CD4-positive, alpha-beta T cell treated with Interleukin-10 for 1 hour (primary cell): ENCODE measurements at places on chromosomes 2 and 18.

DNA sequence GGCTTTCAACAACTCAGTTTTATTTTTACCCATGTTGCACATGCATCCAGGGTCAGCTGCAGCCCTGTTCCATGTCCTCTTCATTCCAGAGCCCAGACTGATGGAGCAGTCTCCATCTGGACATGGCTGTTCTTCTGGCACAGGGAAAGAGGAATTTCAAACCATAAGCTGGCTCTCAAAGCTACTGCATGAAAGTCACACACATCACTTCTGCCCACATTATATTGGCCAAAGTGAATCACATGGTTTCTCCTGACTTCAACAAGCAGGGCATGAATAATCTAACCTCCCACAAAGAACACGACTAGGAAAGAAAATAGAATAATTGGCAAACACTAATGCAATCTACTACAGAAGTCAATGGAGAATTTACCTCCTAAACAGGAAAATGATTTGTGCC is 94.2 kb downstream of the FTCDNL1 start:
- no peak for DNase-seq

GRCh38 chr2:73907840-73908452 is 15.1 kb downstream of the ACTG2 start:
- peak; percentile 68 for DNase-seq

- no peak for DNase-seq
Measured at GRCh38 chr2:17962876-17963275, 84.4 kb downstream of the KCNS3 start.

DNA sequence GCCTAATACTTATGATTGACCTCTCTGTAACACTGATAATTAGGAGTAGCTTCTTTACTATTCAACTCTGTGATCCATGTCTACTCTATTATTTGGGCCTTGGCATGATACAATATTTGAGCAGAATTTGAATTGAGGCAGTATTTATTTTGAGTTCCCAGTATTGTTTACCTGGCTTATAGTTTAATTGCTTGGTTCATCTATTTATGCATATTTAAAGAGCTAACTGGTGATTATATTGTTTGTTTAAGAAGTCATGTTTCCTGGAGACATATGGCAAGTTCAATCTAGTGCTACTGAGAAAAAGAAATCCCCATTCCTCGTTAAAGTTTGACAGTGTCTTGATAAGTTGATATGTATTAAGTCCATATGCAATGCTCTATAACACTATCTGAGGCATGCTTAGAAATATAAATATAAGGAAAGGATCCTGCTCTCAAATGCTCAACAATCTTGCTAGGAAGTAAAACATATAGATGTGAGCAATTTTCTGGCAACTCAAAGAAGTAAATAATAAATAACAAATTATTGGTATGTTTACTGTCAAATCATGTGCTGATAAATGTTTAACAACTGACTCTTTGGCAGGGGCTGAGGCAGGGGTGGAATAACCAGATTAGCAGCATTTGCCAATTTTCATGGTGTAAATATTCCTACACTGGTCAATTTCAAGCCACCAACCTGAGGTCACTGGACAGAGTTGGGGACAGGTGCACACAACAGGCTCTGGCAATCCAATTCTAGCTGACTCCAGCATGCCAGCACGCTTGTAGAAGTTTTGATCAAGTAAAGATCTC is 430.2 kb upstream of the PIK3C3 start:
- DNase-seq = no peak

GRCh38 chr2:67217398-67217797 is 179.7 kb upstream of the ETAA1 start:
- DNase-seq = no peak

DNA sequence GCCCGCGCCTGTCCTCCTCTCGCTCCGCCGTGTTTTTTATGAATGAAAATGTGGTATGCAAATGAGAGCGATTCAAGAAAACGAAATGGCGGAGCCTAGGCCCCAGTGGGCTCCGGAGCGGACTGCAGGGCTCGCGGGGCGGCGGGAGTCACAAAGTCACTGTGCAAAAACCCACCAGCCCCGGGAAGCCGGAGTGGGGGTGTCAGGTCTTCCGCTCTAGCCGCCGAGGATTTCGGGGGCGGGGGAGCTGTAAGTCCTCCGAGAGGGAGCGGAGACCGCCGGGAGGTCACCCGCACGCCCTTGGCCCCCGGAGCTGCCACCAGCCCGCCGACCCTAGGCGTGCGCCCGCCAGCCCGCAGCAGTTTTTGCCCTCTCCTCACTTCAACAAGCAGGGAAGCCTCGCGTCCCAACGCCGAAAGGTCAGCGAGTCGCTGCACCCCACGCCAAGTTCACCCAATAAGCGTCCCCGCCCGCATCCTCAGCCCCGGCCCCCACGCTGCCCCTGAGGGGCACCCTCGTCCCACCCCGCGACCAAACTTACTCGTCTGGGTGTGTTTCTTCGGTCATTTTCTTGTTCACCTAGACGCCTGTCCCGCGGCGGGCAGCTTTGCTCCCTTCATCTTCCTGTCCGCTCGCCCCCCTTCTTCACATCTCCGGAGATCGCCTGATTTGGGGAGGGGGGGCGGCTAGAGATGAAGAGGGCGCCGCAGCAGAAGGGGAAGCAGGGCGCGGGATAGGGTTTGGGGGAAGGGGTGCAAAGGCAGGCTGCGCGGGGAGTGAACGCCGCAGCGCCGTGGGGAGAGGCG is 775 bp downstream of the SPRED2 start:
- peak; percentile 53 for DNase-seq

- no peak for DNase-seq
Measured at GRCh38 chr2:19810637-19811036, 91.1 kb downstream of the TTC32 start.

DNA sequence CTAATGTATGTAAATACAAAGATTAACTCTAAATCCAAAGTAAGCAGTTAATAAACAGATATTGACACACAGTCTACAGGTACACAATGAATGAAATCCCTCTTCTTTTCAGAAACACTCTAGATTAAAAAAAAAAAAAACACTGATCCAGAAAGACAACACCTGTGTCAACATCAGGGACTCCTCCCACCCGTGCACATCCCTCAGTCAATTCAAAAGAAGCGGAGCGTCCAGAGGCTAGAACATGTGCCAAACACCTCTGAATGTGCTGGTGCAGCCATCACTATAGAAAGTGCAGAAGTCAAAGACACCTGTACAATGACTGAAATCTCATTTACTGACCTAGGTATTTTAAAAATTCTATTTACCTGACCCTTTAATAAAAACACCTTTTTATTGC is 622.6 kb upstream of the ID2 start:
- DNase-seq = no peak

DNA sequence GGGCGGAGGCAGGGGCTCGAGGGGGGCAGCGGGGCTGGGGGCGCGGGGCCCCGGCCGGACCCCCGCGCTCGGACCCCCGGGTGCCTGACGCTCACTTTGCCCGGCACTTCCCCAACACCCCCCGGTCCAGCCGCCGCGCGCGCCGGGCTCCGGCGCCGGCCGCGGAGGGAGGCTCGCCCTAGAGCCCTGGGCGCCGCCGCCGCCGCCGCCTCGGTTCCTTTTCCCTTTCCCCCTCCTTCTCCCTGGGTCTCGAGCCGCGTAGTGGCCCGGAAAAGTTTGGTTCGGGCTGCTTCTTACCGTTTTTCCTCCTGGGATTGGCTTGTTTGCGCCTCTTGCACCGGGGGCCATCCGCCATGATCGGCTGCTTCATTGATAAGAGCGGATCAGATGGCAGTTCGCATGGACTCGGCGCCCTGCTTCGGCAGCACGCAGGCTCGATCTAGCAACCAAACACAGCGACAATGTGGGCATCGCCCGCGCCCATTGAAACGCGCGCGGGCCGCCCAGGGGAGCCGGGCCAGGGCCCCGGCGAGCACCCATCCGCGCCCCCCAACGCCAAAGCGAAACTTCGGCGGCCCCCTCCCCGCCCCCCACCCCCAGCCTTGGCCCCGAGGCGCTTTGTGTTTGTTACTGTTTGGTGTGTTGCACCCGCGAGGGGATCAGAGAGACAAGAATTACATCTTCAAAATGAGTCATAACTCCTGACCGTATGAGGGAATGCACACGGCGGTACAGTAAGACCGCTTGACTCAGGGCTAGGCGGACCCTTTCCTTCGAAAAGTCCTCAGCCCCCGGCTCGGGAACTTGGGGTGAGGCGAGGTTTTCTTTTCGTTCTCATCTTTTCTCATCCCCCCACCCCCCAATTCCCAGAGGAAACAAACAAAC is 2.7 kb downstream of the ZEB2 start:
- peak; percentile 70 for DNase-seq

GRCh38 chr2:100106460-100106859 is 35.9 kb downstream of the AFF3 start:
- no peak for DNase-seq

GRCh38 chr18:67300498-67300897 is 216.0 kb downstream of the DSEL start:
- DNase-seq = peak; percentile 47

GRCh38 chr18:3246635-3247239 is 864 bp upstream of the MYL12A start:
- no peak for DNase-seq

DNA sequence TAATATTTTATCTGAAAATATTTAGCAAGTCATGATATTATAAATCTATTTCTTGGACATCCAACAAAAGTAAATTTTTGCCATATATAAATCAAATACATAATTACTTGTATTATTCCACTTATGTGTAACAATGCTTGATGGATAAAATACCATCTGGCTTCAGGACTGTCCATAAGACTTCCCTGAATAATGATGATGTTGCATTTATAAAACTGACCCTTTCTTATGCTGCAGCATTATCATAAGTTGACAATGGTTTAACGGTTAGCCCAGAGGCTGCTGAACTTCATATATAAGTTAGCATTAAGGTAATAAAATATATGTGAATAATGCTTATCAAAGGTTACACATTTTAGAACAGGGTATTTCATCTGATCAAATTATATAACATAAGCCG is 95.4 kb downstream of the CDH2 start:
- DNase-seq = no peak

DNA sequence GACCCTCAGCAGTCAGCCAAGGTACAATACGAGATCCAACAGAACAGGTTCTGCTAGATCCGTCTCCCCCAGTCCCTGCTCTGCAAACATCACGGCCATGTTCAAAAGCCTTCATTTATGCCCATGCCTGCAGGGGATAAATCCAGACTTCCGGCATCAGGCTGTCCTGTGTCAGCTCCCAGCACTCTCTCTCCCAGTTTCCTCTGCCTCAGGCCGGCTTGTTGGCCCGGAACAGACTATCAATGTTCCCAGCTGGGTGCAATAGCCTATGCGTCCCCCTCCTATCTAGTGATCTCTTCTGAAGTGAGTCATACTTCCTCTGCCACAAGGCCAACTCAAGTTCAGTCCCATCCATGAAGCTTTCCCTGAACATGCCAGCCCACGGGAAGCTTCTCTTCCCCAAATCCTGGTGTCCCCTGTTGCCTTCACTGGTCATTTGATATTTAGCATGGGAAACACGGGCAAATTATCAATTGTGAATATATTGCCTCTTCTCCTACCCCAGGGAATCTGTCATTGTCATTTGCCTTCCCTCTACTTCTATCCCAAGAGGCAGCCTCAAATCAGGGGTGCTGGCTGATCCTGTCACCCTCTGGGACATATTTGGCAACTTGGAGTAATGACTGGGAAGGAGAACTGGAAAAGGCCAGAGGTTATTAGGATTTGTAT is 51.1 kb downstream of the CAPN13 start:
- DNase-seq = no peak

DNA sequence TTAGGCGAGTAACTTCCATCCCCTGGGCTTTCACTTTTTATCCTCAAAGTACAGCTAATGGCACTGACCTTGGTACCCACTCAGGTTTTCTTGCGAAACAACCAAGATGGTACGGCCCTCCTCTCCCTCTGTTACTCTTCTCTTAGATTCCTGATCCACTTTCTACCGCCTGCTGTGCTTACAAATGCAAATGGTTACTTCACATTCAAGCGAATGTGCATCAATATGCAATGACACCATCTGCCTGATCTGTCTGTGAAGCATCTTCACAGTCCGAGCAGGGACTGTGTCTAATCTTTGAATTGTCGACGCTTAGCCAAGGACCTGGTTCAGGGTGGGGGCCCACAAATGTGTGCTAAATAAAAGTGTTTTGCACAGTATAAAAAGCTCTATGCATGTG is 112.2 kb downstream of the TRIB2 start:
- DNase-seq = no peak

DNA sequence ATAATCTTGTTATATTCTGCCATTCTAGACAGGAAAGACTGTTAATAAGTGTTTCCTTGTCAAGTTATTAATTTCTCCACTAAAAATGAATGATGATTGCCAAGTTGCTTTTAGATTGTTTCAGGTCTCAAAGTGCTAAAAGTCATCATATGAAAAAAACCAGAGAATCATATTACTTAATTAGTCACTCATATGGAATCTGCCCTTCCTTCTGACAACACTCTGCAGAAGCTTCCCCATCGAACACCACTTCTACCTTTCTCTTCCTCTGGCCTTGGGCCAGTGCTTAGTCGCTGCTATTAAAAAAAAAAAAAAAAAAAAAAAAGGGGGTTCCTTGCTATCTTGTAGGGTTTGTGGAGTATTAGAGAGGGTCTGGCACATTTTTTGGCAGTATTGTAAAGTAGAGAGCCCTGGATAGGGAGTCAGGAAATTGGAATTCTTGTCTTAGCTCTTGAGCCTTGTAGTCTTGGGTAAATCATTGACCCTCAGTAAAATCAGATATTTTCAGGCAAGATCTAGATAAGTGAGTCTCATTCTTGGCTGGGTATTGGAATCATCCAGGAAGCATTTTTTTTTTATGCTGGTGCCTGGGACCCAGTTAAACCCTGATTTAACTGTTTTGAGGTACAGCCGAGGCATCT is 141.7 kb upstream of the CCDC68 start:
- DNase-seq = no peak

DNA sequence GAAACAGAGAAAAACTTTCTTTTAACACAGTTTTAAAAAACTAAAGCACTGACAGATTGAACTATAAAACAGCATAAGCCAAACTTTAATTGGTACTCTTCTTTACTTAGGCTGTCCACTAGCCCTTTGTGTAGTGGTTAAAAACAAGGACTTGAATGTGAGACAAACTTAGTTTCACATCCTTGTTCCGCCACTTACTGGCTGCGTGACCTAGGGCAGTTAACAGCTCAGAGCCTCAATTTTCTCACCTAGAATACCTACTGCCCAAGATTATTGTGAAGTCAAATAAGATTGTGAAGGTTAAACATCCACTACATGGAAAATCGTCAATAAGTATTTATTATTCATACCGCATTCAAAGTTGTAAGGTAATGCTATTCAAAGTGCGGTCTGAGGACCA is 2.0 kb downstream of the WDR35 start:
- no peak for DNase-seq

- no peak for DNase-seq
Measured at GRCh38 chr2:100383306-100383705, 34.2 kb downstream of the CHST10 start.
